ENCODE measurements at places on chromosomes 4 and X. TPM values are rescaled to one million over a fixed set of nuclear protein-coding genes. Genes with fewer than 3 reads are reported as not detected.

Gene FHDC1
- total RNA-seq = 4.2 TPM

Gene TLR2
- 2.4 TPM for total RNA-seq

- no peak overlapping the region for H3K27ac ChIP-seq
- H3K4me3 ChIP-seq = no peak overlapping the region
- H3K27me3 ChIP-seq = no peaks in the 10 kb centered on the region
- no peaks in the 10 kb centered on the region for H3K36me3 ChIP-seq
Measured at GRCh38 chrX:101685923-101686322, 26.3 kb upstream of the ARMCX2 start.

DNA sequence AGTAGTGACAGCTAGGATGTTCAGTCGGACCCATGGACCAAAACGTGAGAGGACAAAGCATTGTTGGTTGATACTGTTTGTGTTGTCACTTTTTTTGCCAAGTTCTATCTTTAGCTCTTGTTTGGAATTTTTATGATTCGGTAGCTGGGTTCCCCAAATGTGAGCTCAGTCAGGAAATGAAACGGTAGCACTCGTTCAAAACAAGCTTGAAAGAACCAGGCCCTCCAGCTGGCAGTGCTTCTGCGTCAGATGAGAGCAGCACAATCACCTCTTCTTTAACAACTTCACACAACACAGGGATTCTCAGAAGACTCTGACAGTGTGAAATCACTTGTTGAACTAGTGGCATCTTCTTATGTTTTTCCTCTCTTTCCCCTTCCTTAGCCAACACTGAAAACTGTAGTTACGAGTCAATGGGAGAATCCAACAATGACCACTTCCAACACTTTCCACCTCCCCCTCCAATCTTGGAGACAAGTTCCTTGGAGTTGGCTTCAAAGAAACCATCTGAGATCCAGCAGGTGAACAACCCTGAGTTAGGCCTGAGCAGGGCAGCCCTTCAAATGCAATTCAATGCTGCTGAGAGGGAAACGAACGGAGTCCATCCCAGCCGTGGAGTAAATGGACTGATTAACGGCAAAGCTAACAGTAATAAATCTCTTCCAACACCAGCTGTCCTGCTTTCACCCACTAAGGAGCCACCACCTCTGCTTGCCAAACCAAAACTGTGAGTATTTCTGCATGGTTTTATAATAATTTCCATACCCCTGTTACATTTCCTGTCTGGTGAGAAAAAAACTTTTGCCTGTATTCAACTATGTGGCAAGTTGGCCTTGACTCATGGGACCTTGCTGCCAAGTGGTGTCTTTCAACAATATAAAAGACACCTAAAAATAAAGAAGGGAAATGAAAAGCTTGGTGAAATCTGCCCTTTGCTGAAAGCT is 214.6 kb downstream of the PALLD start:
- H3K27ac ChIP-seq = no peak overlapping the region
- H3K4me1 ChIP-seq = peaks cover 18% of the 10 kb centered on the region
- H3K4me3 ChIP-seq = no peak overlapping the region
- no peak for DNase-seq

- H3K4me1 ChIP-seq = peaks cover 9% of the 10 kb centered on the region
- no peaks in the 10 kb centered on the region for H3K27me3 ChIP-seq
- H3K27ac ChIP-seq = no peak overlapping the region
- no peak overlapping the region for H3K4me3 ChIP-seq
- H3K36me3 ChIP-seq = peaks cover 1% of the 10 kb centered on the region
- no peak for DNase-seq
Measured at GRCh38 chrX:88990882-88991582, 244.0 kb downstream of the CPXCR1 start.

- no peaks in the 10 kb centered on the region for H3K4me1 ChIP-seq
- no peak overlapping the region for H3K27ac ChIP-seq
- H3K27me3 ChIP-seq = no peaks in the 10 kb centered on the region
- DNase-seq = no peak
- H3K36me3 ChIP-seq = peaks cover 14% of the 10 kb centered on the region
Measured at GRCh38 chrX:153984351-153985178, 12.0 kb downstream of the TMEM187 start.

DNA sequence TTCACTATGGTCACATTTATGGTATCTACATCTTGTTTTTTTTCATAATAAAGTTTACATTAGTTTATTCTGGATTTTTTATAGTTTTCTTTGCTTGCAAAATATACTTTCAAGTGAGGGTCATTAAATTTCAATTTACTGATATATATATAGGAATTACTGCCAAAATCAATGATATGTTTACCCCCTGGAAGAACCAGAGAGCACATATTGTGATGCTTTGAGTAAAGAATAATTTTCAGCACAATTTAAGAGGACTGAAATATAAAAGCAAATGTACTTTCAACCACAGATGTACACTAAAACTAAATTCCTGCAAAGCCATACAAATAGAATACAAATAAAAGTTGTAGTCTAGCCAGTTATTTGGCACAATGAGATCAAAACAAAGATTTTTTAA is 242.2 kb upstream of the PCDH18 start:
- no peak for DNase-seq
- no peak overlapping the region for H3K27ac ChIP-seq
- no peaks in the 10 kb centered on the region for H3K36me3 ChIP-seq

GRCh38 chr4:128811571-128812441 is 2.3 kb downstream of the JADE1 start:
- peak overlapping the region; percentile 99 for H3K4me3 ChIP-seq
- H3K27me3 ChIP-seq = no peaks in the 10 kb centered on the region
- H3K27ac ChIP-seq = peak overlapping the region; percentile 89
- H3K36me3 ChIP-seq = no peaks in the 10 kb centered on the region
- DNase-seq = peak; percentile 61
- peaks cover 18% of the 10 kb centered on the region for H3K4me1 ChIP-seq

DNA sequence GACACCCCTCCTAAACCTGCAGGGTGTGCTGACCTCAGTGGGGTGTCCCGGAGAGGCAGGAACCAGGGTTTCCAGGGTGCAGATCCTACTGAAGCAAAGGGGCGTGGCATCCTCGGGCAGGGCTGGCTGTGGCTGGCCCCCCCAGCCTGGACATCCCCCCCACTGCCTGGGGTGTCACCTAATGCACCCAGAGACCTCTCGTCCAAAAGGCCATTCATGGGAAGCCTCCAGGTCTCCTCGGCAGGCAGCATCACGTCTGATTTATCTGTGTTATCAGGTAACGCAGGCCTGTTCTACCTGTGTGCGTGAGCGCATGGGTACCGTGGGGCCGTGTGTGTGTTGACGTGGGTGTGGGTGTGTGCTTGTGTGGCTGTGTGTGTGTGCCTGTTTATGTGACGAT is 210.0 kb downstream of the SHOX start:
- no peak overlapping the region for H3K4me3 ChIP-seq
- H3K27ac ChIP-seq = no peak overlapping the region
- H3K4me1 ChIP-seq = no peaks in the 10 kb centered on the region
- DNase-seq = no peak
- no peaks in the 10 kb centered on the region for H3K27me3 ChIP-seq

GRCh38 chr4:102503301-102503746 is 2.2 kb downstream of the NFKB1 start:
- no peaks in the 10 kb centered on the region for H3K36me3 ChIP-seq
- peak overlapping the region; percentile 94 for H3K4me3 ChIP-seq
- H3K27ac ChIP-seq = peak overlapping the region; percentile 99
- peaks cover 41% of the 10 kb centered on the region for H3K4me1 ChIP-seq

GRCh38 chr4:139672732-139673131 is 7.1 kb downstream of the MGST2 start:
- H3K27ac ChIP-seq = no peak overlapping the region
- DNase-seq = no peak
- peaks cover 35% of the 10 kb centered on the region for H3K4me1 ChIP-seq
- H3K36me3 ChIP-seq = peaks cover 26% of the 10 kb centered on the region
- H3K27me3 ChIP-seq = no peaks in the 10 kb centered on the region

DNA sequence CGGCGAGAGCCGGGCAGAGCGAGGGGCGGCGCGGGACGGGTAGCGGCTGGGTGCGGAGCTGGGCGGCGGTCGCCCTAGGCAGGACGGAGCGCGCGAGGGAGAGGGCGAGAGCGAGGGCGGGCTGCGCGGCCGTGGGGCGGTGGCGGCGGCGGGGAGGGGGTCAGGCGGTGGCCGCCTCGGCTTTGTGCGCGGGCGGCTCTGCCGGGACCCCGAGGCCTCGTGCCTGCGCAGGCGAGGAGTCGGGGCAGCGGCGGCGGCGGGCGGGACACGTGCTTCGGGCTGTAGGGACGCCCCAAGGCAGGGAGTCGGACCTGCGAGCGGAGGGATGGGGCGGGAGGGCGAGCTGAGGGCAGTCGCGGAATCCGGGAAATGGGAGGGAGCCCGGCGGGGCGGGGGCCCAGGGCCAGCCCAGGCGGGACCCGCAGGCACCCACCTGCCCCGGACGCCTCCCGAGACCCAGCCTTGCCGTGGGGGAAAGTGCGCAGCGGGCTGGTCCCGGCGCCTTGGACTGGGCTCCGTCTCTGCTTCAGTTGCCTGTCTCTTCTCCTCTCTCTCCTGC is 465 bp downstream of the BMPR1B start:
- H3K4me1 ChIP-seq = peaks cover 16% of the 10 kb centered on the region
- no peaks in the 10 kb centered on the region for H3K36me3 ChIP-seq
- H3K27ac ChIP-seq = peak overlapping the region; percentile 13
- peak; percentile 35 for DNase-seq

- H3K36me3 ChIP-seq = no peaks in the 10 kb centered on the region
- H3K4me3 ChIP-seq = no peak overlapping the region
- H3K4me1 ChIP-seq = no peaks in the 10 kb centered on the region
- DNase-seq = no peak
- no peak overlapping the region for H3K27ac ChIP-seq
Measured at GRCh38 chrX:7730071-7730470, 112.9 kb upstream of the VCX start.

DNA sequence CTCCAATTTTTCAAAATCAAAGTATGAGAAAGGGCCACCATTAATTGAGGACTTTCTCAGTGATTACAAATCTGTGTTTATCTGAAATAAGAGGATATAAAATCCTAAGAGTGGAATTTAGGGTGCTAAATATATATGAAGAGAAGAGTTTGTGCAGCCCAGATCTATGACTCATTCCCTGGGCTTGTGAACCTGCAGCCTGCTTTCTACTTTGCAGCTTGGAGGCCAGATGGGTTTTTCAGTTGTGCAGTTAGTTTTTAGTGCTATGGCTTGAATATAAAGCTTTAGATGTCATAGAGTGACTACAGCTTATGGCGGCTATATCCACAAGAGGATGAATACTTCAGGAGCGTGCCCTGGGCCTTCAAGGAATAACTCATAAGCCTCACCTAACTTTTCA is 1391.1 kb downstream of the FSTL5 start:
- H3K27me3 ChIP-seq = no peaks in the 10 kb centered on the region
- no peaks in the 10 kb centered on the region for H3K36me3 ChIP-seq
- DNase-seq = no peak

DNA sequence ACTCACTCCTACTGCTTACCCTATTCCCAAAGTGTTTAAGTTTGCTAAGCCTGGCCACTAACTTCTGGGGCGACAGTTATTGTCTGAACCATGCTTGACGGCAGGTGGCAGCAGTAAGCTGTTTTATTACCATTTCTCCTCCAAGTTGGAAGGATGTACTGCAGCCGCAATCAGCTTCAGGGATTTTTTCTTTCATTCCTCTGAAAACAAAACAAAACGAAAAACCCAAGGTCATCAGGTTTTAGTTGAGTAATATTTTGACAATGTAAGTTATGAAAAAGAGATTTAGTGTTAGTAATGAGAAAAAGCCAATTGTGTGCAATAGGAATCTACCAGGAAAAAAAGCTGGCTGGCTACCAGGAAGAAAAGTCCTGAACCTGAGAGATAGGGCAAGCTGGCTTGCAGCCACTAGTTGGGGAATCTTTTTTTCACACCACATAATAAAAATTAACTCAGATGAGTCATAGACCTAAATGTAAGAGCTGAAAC is 13.2 kb upstream of the RAB9B start:
- peak overlapping the region; percentile 4 for H3K4me3 ChIP-seq
- H3K27me3 ChIP-seq = peaks cover 13% of the 10 kb centered on the region
- no peak for DNase-seq
- no peaks in the 10 kb centered on the region for H3K36me3 ChIP-seq
- H3K27ac ChIP-seq = no peak overlapping the region

- no peaks in the 10 kb centered on the region for H3K4me1 ChIP-seq
- H3K27me3 ChIP-seq = no peaks in the 10 kb centered on the region
- peaks cover 20% of the 10 kb centered on the region for H3K36me3 ChIP-seq
- no peak overlapping the region for H3K4me3 ChIP-seq
- DNase-seq = no peak
Measured at GRCh38 chr4:41944089-41944488, 8.9 kb downstream of the TMEM33 start.

DNA sequence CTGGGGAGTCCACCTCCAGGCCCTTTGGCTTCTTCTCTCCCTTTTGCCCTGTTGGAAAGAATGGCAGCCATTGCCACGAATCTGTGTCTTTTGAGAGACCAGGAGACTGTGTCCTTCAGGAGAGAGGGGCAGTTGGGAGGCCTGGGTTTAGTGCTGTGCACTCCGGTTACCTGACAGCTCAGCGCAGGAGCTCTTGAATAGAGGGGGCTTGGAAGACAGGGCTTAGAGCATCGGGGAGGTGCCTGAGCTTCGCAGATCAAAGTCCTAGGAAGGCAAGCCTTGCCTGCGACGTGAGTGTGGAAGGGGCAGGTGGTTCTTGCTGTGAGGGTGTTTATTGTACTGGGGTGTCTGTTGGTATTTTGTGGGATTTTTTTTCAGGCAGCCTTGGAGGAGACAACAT is 41.9 kb upstream of the TADA2B start:
- H3K27me3 ChIP-seq = no peaks in the 10 kb centered on the region
- H3K4me3 ChIP-seq = no peak overlapping the region
- peaks cover 43% of the 10 kb centered on the region for H3K36me3 ChIP-seq
- H3K4me1 ChIP-seq = peaks cover 2% of the 10 kb centered on the region
- peak overlapping the region; percentile 0 for H3K27ac ChIP-seq

- no peaks in the 10 kb centered on the region for H3K27me3 ChIP-seq
- H3K4me3 ChIP-seq = no peak overlapping the region
- H3K27ac ChIP-seq = no peak overlapping the region
- peaks cover 4% of the 10 kb centered on the region for H3K4me1 ChIP-seq
- DNase-seq = no peak
Measured at GRCh38 chr4:147102596-147102995, 156.9 kb upstream of the TTC29 start.

DNA sequence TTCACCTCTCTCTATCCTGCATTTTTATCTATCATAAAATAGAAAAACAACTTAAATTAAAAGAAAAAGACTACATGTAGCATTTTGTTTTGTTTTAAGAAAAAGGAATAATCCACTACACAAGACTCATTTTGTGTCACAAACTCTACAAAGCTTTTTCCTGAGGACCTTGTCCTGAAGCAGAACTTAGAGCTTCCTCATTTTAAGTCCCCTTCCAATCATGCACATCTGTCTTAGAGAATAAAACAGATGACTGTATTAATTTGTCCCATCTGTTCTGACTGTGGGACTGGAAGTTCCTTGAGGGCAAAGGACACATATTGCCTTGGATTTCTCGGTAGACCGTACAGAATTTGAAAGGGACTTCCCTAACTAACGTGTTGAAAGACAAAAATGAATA is 218.5 kb downstream of the COL25A1 start:
- peaks cover 20% of the 10 kb centered on the region for H3K4me1 ChIP-seq
- no peaks in the 10 kb centered on the region for H3K27me3 ChIP-seq
- no peak overlapping the region for H3K4me3 ChIP-seq
- no peaks in the 10 kb centered on the region for H3K36me3 ChIP-seq
- H3K27ac ChIP-seq = no peak overlapping the region

All from mesothelial cell of epicardium (in vitro differentiated cells).